ENCODE measurements at places on chromosomes 2 and 18.

DNA sequence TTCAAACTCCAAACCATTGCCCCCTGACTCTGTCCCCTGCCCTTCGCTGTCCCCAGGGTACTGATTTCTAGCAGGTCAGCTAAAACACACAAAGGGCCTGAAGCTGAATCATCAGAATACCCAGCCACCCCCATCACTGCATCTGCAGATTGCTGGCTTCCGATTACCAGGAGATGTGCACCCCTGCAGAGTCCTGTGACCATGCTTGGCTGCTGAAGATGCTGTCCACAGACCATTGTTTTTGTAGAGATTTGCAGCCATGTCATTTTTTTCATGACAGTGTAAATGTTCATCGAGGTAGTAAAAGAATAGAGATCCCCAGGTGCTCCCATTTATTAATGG lies 463.3 kb downstream of the STK39 start:
- no peak for DNase-seq

DNA sequence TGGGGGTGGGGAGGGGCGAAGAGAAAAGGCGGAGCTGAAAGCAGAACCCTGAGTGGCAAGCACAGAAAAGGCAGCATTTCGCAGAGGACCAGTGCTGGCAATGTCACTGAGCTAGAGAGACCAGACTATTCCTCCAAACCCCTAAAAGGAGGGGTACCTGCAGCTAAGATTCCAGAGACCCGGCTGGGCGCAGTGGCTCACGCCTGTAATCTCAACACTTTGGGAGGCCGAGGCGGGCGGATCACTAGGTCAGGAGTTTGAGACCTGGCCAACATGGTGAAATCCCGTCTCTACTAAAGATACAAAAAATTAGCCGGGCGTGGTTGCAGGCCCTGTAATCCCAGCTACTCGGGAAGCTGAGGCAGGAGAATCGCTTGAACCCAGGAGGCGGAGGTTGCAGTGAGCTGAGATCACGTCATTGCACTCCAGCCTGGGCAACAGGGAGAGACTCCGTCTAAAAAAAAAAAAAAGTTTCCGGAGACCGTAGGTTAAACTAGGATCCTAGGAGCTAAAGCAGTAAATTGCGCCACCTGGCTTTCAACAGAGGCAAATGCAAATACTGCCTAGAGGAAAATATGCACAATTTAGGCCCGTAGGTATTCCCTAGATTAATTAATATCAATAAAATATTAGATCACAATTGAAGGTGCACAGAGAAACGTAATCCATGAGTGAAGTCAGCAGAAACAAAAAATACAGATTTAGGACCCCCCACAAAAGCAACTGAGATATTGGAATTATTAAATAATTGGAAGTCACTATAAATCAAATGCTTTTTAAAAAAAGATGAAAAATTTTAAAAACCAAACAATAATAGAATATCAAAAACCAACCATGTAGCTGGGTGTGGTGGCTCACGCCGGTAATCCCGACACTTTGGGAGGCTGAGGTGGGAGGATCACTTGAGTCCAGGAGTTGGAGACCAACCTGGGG lies 4.9 kb downstream of the UCN start:
- peak; percentile 92 for DNase-seq

DNA sequence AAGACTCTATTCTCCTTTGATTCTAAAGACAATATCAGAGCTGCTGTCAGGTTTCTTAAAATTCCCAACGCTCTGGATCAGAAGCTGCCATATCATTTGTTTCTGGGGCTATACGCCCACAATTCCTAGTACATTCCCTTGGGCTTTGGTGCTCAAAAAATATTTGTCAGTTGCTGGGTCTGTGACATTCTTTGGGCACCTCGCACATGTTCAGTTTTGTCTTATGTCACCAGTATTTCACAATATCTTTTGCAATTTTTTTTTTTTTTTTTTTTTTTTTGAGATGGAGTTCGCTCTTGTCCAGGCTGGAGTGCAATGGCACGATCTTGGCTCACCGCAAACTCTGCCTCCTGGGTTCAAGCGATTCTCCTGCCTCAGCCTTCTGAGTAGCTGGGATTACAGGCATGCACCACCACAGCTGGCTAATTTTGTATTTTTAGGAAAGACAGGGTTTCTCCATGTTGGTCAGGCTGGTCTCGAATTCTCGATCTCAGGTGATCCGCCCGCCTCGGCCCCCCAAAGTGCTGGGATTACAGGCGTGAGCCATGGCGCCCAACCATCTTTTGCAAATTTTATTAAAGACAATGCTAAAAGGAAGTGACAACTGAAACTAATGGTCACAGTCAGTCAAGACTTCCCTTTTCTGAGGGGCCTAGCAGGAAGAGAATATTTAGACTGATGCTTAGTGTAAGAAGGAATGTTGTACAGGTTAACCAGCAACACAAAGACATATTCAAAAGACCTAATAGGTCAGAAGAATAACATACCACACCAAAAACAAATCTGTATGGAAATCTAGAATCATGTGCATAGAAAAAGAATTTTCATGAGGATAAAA lies 6.8 kb downstream of the ZNF397 start:
- no peak for DNase-seq

DNA sequence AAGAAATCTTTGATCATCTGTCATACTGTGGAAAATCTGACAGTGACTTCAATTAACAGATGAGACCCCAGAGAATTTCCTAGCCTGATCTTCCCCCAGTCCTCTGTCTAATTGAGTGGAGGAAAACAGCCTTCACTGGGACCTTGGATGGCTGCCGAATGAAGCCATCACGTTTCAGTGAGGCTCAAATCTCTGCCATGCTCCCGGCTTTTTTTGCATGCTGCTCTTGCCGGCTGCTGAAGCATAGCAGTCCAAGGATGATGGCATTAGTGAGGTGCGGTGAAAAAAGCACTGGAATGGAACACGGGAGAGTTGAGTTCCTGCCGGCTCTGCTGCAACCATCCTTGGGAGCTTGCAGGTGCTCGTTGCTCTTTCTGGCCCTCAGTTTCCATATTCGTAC lies 430.5 kb downstream of the SLC4A3 start:
- no peak for DNase-seq
